ENCODE measurements at places on chromosomes 3 and 15. TPM values are rescaled to one million over a fixed set of nuclear protein-coding genes. Genes with fewer than 3 reads are reported as not detected.

- no peak overlapping the region for H3K27ac ChIP-seq
- H3K4me3 ChIP-seq, result no peak overlapping the region
- DNase-seq, result no peak
- H3K36me3 ChIP-seq, result no peaks in the 10 kb centered on the region
These were observed 2.9 kb upstream of the NDN start for GRCh38 chr15:23690015-23690414.

DNA sequence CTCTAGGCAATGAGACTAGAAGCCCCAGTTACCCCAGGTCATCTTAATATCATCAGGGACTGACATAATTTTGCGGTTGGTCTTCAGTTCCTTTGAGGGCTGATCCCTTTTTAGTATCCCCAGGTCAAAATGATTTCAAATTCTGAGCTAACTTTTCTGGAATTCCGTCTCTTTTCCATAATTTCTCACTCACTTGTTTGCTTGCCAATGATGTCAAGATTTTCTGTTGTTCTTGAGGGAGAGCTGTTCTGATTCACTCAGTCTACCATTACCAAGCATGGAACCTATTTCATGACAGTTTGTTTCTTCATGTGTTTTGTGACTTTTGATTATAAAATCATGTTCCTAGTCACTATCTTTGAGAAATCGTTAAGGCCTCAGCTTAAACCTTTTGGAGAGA lies 190.5 kb upstream of the LYSMD4 start:
- DNase-seq, result no peak
- 0 out of 2 replicates have a peak, but pooled peaks cover 7% of the 10 kb centered on the region for H3K27me3 ChIP-seq
- no peak overlapping the region for H3K27ac ChIP-seq
- H3K4me1 ChIP-seq, result peaks cover 3% of the 10 kb centered on the region
- no peaks in the 10 kb centered on the region for H3K36me3 ChIP-seq

MOBP gene
- 0.33 TPM for total RNA-seq

DNA sequence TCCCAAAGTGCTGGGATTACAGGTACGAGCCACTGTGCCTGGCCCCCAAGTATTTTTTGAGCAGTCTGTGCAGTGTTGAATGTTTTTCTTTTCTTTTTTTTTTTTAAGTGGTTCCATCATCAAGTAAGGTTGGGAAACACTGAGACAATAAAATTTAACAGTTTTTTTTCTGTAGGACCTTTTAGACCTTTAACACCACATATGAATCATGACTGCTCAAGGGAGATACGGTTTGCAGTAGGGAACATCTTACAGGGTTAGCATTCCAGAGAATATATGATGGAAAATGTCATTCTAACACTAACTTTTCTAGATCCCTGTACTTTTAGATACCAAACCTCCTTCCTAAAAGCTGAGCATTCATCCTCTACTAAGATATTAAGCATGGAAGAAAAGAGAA lies 41.7 kb downstream of the SNX4 start:
- H3K27me3 ChIP-seq, result no peaks in the 10 kb centered on the region
- no peak overlapping the region for H3K4me3 ChIP-seq
- H3K36me3 ChIP-seq, result peaks cover 55% of the 10 kb centered on the region

- peaks cover 17% of the 10 kb centered on the region for H3K4me1 ChIP-seq
- H3K27me3 ChIP-seq, result no peaks in the 10 kb centered on the region
- DNase-seq, result no peak
- no peak overlapping the region for H3K27ac ChIP-seq
These were observed 3.0 kb upstream of the PLCH1 start for GRCh38 chr3:155747946-155748290.

PRSS50 gene
- total RNA-seq, result not detected

DNA sequence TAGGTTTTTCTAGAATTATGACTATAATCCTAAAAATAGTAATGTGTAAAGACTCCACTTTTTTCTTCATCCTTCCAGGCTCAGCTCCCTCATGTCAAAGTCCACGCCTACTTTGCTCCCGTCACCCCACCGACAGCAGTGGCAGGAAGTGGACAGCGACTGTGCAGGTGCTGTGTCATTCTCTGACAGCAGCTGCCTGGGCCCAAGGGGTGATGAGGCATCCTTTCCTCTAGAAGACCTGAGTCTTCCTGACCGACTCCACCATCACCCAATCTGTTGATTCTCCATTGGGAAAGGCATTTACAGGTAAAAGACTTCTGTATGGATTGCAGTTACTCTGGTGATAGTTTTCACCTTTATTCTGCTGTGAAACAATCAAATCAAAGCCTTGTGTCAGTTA lies 54.8 kb downstream of the UBP1 start:
- H3K36me3 ChIP-seq, result peaks cover 48% of the 10 kb centered on the region
- H3K27ac ChIP-seq, result peak overlapping the region; percentile 69
- DNase-seq, result peak; percentile 68
- H3K4me3 ChIP-seq, result no peak overlapping the region

GRCh38 chr3:8555113-8555661 lies 53.6 kb downstream of the LMCD1 start:
- H3K4me1 ChIP-seq, result no peaks in the 10 kb centered on the region
- no peak overlapping the region for H3K27ac ChIP-seq
- H3K27me3 ChIP-seq, result peaks cover 46% of the 10 kb centered on the region
- H3K4me3 ChIP-seq, result no peak overlapping the region

Measured in K562 (cell line).